Mammary epithelial cell (primary cell): ENCODE measurements at places on chromosomes 2 and 18.

DNA sequence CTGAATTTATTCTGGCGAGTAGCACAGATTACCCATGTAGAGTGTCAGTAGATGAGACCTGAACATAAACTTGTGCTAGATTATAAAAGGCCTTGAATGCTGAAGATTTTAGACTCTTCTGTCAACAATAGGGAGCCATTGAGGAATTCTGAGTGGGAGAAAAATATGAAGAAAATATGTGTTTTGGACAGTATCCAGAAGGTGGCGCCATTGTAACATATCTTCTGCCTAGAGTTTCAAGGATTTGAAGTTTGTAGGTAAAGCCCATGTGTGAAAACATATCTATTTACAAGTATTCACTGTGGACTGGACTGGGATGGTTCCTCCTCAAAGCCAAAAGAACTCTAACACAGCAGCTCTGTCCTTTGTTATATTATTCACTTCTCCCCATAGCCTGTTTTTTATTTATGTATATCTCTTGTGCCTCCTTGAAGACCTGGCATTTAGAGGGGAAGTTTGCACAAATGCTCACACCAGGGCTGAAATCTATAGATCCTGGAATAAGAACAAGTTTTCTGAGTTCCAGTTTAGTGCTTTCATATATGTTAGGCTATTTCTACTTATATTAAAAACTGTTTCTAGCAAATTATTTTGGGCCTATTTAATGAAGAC lies 124.9 kb downstream of the RDH14 start:
- peak; percentile 31 for DNase-seq

DNA sequence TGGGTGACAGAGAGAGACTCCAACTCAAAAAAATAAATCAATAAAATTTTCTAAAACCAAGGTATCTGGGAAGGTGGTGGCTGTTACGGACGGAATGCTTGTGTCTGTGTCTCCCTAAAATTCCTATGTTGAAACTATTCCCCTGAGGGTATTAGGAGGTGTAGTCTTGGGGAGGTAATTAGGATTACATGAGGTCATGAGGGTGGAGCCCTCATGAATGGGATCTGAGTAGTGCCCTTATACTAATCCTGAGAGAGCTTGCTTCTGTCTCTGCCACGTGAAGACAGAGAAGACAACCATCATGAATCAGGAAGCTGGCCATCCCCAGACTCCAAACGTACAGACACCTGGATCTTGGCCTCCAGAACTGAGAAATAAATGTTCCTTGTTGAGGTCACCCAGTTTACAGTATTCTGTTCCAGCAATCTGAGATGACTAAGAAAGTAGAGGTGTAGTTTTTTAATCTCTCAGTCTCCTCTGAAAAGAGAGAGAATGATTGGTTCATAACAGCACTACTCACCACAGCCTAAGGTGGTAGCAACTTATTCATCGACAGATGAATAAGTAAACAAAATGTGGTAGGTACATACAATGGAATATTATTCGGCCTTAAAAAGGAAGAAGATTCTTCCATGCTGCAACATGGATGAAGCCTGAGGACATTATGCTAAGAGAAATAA lies 38.4 kb downstream of the TGFBRAP1 start:
- peak; percentile 88 for DNase-seq

- peak; percentile 77 for DNase-seq
Observed at GRCh38 chr2:237500681-237501424, 13.8 kb downstream of the MLPH start.

DNA sequence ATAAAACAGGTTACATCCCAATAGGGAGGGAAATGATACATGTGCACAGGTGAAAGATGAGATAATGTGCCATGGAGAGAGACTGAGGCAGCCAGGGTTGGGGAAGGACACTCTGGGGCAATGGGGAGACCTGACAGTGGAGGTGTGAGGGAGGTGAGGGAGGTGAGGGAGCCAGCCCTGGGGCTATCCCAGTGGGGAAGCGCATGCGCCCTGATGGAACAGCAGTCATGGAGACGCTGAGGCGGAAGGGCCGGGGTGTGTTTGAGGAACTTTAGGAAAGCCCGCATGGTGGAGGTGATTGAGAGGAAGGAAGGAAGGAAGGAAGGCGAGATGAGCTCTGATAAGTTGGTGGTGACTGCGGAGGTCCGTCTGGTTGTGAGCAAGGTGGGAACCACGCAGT lies 66.5 kb downstream of the CABLES1 start:
- no peak for DNase-seq

DNA sequence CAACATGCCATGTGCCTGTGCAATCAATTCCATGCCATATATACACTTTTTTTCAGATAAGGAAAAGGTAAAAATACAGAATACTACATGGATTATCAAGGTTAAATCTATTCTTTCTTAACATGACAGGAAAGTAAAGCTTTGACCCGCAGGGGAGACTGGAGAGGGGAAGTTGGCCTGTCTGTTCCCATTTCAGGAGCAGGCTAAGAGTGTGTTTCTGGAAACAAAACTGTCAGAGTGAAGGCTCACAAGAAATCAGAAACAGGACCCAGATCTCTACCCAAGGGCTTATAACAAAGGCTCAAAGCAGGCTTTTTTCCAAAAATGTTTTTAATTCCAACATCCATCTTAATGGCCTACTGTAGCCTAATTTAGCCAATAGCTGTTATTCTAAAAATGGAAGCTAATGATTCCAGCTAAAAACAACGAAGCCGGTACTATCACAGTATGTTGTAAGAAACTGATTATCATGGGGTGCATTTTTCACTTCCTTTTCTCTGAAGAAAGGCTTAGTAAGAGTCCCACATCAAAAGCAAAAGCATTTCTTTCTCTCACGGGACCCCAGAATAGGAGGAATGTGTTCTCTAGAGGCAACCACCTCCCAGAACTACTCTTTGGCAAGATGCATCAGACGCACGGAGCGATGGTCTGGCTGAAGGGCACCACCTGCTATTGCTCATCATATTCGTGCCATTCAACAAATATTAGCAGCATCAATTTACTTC lies 41.4 kb downstream of the FECH start:
- no peak for DNase-seq

DNA sequence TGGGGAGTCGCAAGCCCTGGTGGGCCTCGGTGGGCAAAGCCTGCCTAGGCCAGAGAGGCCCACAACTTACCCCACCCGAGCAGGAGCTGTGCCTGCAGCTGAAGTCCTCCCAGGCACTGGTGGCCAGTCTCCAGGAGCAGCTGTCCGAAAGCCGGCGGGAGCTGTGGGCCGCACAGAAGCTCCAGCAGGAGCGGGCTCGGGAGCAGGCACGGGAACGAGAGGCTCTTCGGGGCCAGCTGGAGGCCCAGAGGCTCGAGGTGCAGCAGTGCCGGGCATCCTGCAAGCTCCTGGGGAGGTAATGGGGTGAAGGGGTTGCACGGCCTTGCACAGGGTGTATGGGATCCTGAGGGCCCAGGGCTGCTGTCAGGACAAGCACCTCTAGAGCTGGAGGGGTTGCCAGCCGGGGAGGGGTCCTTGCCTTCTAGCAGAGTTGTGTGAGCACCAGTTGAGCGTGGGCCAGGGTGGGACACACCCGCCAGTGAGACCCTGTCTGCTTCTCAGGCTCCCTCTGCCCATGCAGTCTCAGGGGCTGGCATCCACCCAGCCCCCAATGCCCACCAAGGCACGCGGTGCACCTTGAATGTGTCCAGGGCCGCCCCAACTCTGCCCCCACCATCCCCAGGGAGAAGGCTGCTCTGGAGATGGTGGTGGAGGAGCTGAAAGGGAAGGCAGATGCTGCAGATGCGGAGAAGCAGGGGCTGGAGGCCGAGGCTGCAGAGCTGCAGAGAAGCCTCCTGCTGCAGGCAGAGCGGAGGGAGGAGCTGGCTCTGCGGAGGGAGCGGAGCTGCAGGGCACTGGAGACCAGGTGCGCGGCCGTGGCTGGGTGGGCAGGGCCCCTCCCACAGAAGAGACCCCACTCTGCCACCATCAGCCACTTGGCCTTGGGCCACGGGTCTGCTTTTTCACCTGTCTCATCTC lies 27.2 kb downstream of the CROCC2 start:
- DNase-seq: no peak

DNA sequence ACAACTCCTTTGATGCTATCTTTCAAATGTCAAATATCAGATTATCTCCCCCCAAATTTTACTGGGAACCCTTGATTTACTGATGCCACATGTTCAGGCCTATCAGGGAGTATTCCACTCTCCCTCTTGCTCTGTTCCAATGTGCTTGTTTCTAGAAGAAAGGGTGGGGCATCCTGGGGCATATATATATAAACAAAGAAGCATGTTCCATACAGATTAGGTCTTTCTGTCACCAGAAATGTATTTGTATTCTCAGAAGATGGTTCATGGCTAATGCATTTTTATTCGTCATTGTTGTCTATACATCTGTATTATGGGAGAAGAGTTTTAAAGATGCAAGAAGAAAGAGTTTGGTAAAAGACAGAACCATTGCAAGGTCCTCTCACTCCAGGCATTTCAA lies 24.9 kb downstream of the EN1 start:
- no peak for DNase-seq

DNA sequence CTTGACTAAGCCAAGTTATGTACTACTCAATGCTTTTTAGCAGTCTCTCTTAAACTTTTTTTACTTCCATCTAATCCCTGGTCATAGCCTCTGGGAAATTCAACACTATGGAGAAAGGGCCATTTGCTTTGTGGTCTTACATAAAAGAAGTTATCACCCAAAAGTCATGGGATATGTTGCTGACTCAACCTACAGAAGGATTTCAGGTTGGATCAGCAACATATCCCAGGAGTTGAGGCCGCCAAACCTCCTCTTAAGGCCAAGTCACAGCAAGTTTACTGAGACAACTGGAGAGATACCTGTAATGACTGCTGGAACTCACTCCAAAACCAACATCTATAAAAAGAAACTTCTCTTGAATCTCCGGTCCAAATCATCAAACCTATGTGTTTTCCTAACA lies 141.1 kb downstream of the IRS1 start:
- peak; percentile 42 for DNase-seq

GRCh38 chr2:86623043-86623493 lies 597 bp downstream of the RNF103 start:
- peak; percentile 35 for DNase-seq

DNA sequence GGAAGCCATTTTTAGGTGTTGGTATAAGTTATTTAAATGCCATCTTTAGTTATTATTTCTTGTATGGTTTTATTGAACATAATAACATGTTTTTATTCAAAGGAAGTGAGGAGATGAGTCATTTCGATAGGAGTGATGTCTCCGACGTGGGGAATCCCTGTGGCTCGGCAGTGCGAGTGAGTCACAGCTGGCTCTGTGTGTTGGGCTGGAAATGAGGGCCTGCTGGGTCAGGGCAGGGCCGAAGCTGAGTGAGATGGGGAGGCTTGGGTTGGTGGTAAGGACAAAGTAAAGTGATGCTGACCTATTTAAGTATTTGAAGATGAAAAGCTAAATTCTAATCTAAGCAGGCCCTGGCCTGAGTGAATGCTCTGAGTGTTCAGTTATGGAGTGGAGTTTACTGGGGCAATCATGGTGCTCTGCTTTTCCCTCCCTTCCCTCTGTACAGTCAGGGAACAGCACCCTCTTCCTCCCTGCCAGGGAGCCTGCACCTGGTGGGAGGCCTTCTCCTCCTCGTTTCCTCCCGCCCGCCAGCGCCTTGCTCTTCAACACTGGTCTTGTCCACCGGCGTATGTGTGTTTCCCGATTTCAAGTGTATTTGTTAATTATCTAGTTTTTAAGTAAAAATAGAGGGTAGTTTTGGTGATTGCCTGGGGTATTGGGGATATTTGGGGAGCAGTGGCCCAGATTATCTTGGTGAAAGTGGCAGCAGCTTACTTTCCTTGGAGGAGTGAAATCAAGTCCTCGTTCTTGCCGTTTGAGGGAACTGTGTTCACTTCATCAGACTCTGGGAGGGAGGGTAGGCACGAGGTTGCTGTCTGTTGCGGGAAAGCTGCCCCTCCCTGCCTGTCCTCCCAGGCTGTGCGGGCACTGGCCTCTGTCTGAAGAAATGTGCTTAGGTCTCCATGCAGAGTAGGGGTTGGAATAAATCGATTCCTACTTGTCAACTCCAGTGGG lies 157.0 kb downstream of the LDLRAD4 start:
- DNase-seq: peak; percentile 79

DNA sequence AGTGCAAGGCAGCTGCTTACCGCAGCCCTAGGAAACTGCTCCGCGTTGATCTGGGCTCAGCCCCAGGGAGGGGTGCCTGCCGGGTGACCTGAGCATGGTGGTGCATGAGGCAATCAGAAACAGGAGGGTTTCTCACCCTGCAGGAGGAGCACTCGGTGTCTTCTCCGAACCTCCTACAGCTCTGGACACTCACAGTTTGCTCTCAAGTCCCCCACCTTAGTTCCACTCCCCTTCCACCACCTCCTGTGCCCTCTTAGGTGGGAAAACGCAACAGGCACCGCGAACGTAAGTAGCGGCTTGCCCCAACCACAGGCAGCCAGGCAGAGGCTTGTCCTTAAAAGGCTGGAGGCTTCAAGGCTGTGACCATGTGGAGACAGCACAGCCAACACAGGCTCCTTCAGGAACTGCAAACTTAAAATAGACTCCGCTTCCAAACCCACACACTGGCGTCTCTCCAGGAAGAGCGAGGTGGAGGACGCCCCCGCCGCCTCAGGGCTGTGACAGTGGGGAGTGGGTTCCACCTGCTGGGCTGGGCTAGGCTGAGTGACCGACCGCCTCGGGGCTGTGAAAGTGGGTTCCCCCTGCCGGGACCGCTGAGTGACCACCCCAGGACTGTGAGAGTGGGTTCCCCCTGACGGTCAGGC lies 71.6 kb downstream of the NDUFA10 start:
- DNase-seq: no peak

- no peak for DNase-seq
Observed at GRCh38 chr18:3912705-3913104, 462.7 kb downstream of the TGIF1 start.

- DNase-seq: no peak
Observed at GRCh38 chr2:159317392-159318088, 31.0 kb upstream of the WDSUB1 start.

DNA sequence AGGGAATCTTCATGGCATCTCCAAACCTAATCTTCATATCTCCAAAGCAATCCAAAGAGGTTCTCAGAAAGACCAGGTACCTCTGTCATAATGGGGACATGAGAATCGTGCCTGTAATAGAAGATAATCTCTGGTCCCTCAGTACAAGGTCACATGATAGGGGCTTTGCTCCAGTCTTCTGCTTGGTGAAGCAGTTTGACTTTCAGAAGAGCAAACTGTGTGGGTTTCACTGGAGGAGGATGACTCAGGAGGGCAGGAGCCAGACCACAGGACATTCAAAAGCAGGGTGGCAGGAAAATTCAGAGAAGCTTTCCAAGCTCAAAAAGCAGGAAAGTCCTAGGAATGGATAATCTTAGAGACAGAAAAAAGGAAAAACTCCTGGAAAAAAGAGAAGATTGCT lies 10.6 kb upstream of the PAX3 start:
- no peak for DNase-seq
